CD4-positive, alpha-beta T cell treated with Interleukin-17A for 4 hours (primary cell): ENCODE measurements at places on chromosomes 11 and 22.

DNA sequence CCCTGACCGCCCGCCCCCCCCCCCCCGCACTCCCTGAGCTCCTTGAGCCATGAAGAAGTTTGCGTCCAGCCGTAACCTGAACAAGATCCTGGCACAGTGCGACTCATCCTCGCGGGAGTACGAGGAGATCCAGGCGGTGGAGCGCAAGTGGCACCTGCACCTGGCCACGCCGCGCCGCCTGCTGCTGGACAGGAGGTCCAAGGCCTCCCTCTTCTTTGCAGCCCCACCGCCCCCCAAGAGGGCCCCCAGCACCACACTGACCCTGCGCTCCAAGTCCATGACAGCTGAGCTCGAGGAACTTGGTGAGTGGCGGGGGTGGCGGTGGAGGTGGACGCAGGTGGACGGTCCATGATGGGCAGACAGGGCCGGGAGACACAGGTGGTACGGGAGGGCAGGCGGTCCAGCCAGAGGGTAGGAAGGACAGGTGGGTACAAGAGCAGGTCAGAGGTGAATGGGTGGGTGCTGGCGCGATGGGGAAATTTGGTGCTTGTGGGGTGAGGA lies 32.1 kb upstream of the ACR start:
- no peak for DNase-seq

GRCh38 chr11:72864702-72865655 lies 50.8 kb downstream of the ATG16L2 start:
- no peak for DNase-seq

DNA sequence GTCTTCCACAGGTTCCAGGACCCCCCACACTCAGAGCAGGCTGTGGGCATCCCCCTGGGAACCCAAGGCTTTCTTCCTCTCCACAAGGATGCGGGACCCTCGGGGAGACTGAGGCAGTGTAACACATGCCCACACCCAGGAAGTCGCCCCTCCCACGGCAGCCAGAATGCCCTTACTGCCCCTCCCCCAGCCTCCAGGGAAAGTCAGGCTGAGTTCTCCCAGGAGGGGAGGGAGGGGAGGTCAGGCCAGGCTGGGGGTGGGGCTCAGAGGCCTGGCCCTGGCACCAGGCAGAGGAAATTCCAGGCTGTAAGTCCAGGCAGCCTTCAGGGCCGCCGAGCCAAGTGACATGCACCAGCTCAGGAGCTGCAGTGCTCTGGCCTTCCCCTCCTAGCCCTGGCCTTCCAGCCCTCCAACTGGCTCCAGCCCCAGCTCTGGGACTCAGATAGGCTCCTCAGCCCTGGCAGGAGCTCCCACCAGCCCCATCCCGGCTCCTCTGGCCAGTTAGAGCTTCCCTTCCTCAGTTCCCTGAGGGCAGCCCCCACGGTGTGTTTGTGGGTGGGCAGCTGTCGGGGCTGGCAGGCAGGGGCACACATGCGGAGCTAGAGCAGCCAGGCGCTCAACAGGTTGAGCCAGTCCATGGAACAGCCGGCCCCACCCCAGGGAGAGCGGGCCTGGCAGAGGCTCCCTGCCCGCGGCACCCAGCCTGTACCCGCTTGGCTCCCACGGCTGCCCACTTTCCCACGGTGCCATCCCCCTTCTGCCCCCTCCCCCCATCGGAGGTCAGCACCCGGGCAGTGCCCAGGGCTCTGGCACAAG lies 3.6 kb downstream of the BCL9L start:
- DNase-seq: peak; percentile 45

GRCh38 chr22:37283393-37283937 lies 1.2 kb downstream of the CYTH4 start:
- peak; percentile 67 for DNase-seq

- DNase-seq: no peak
These were observed 7.1 kb upstream of the PEX26 start for GRCh38 chr22:18070556-18071306.
